Keratinocyte (primary cell): ENCODE measurements at places on chromosomes 7 and 10. TPM values are rescaled to one million over a fixed set of nuclear protein-coding genes. Genes with fewer than 3 reads are reported as not detected.

The SLC26A5 gene
- polyA plus RNA-seq, result not detected in 3 replicates

The CYP26C1 gene
- polyA plus RNA-seq, result not detected in 3 replicates

The SGMS1 gene
- 16.3 to 18.3 TPM (median 16.7 TPM) in 3 replicates for polyA plus RNA-seq

The TUBAL3 gene
- polyA plus RNA-seq, result 1.5 to 2.6 TPM (median 2.6 TPM) in 3 replicates

The CADPS2 gene
- 0.10 to 0.37 TPM (median 0.35 TPM) in 3 replicates for polyA plus RNA-seq

The INA gene
- 3.4 to 4.6 TPM (median 4.2 TPM) in 3 replicates for polyA plus RNA-seq

The KCNH2 gene
- polyA plus RNA-seq, result 0.03 TPM in 1 of 3 replicates, not detected in the others

The FAM25A gene
- polyA plus RNA-seq, result 11.7 to 27.6 TPM (median 25.2 TPM) in 3 replicates

The CALML5 gene
- polyA plus RNA-seq, result 5.7 to 11.4 TPM (median 7.3 TPM) in 3 replicates

The IQUB gene
- 0.04 to 0.09 TPM (median 0.05 TPM) in 3 replicates for polyA plus RNA-seq

The SERPINE1 gene
- 522 to 820 TPM (median 808 TPM) in 3 replicates for polyA plus RNA-seq

The VIM gene
- polyA plus RNA-seq, result 341 to 1,147 TPM (median 495 TPM) in 3 replicates

The NCF1 gene
- polyA plus RNA-seq, result 0.05 to 0.40 TPM (median 0.09 TPM) in 3 replicates

The TSPAN33 gene
- 0.71 to 1.1 TPM (median 0.93 TPM) in 3 replicates for polyA plus RNA-seq

The SEMA3C gene
- polyA plus RNA-seq, result 142 to 200 TPM (median 190 TPM) in 3 replicates

The INHBA gene
- 51.4 to 63.2 TPM (median 59.2 TPM) in 3 replicates for polyA plus RNA-seq

The BMPR1A gene
- polyA plus RNA-seq, result 14.3 to 22.2 TPM (median 21.4 TPM) in 3 replicates

The ELN gene
- not detected in 3 replicates for polyA plus RNA-seq

The VENTX gene
- polyA plus RNA-seq, result not detected in 3 replicates

The UNCX gene
- polyA plus RNA-seq, result not detected in 3 replicates

The DYNC1I1 gene
- 0.10 to 0.46 TPM (median 0.43 TPM) in 3 replicates for polyA plus RNA-seq

The AGAP6 gene
- 7.4 to 11.4 TPM (median 9.9 TPM) in 3 replicates for polyA plus RNA-seq

The ADGRA1 gene
- polyA plus RNA-seq, result not detected in 3 replicates

The ANKRD61 gene
- 0.10 to 0.22 TPM in 2 of 3 replicates, not detected in the other for polyA plus RNA-seq

The FFAR4 gene
- not detected in 3 replicates for polyA plus RNA-seq

The ZNF800 gene
- polyA plus RNA-seq, result 11.4 to 18.0 TPM (median 13.5 TPM) in 3 replicates

The PAPSS2 gene
- 1.1 to 1.7 TPM (median 1.1 TPM) in 3 replicates for polyA plus RNA-seq

The ANXA8L1 gene
- polyA plus RNA-seq, result 495 to 686 TPM (median 516 TPM) in 3 replicates

The KIFBP gene
- polyA plus RNA-seq, result 28.8 to 48.9 TPM (median 37.0 TPM) in 3 replicates

The ADAMTS14 gene
- polyA plus RNA-seq, result 0.09 to 0.75 TPM (median 0.12 TPM) in 3 replicates

The RAB19 gene
- 0.10 to 0.22 TPM in 2 of 3 replicates, not detected in the other for polyA plus RNA-seq

The MRC1 gene
- 0.01 TPM in 3 replicates for polyA plus RNA-seq

The SPDYE18 gene
- polyA plus RNA-seq, result 0.08 TPM in 1 of 3 replicates, not detected in the others

The CALHM1 gene
- polyA plus RNA-seq, result 0.02 TPM in 1 of 3 replicates, not detected in the others

The WEE2 gene
- not detected in 3 replicates for polyA plus RNA-seq

The FKBP9 gene
- 72.6 to 173 TPM (median 92.2 TPM) in 3 replicates for polyA plus RNA-seq

The H2AZ2 gene
- polyA plus RNA-seq, result 62.6 to 139 TPM (median 131 TPM) in 3 replicates

The SPDYE11 gene
- not detected in 3 replicates for polyA plus RNA-seq

The OPN4 gene
- not detected in 3 replicates for polyA plus RNA-seq

The TRPV5 gene
- polyA plus RNA-seq, result not detected in 3 replicates

The NUTM2E gene
- polyA plus RNA-seq, result 0.17 to 0.26 TPM (median 0.24 TPM) in 3 replicates

The LRRTM3 gene
- polyA plus RNA-seq, result not detected in 3 replicates

The MMRN2 gene
- 11.7 to 13.9 TPM (median 13.8 TPM) in 3 replicates for polyA plus RNA-seq

The EDRF1 gene
- polyA plus RNA-seq, result 12.4 to 20.4 TPM (median 13.8 TPM) in 3 replicates

The CFAP58 gene
- 0.82 to 2.3 TPM (median 1.4 TPM) in 3 replicates for polyA plus RNA-seq

The OR2A42 gene
- not detected in 3 replicates for polyA plus RNA-seq

The LIPJ gene
- polyA plus RNA-seq, result 0.03 to 0.08 TPM in 2 of 3 replicates, not detected in the other

The BTBD16 gene
- polyA plus RNA-seq, result 3.3 to 4.9 TPM (median 4.1 TPM) in 3 replicates

The COBL gene
- polyA plus RNA-seq, result 4.4 to 6.5 TPM (median 4.5 TPM) in 3 replicates

The NEUROD6 gene
- not detected in 3 replicates for polyA plus RNA-seq

The ACSM6 gene
- 0.04 TPM in 1 of 3 replicates, not detected in the others for polyA plus RNA-seq

The GUSB gene
- 9.4 to 19.9 TPM (median 13.3 TPM) in 3 replicates for polyA plus RNA-seq

The NRCAM gene
- 4.0 to 5.2 TPM (median 4.3 TPM) in 3 replicates for polyA plus RNA-seq

The NPY4R gene
- polyA plus RNA-seq, result 0.37 to 1.4 TPM (median 0.80 TPM) in 3 replicates

The TMEM176B gene
- polyA plus RNA-seq, result not detected in 3 replicates

The TSPAN15 gene
- 2.1 to 3.5 TPM (median 2.2 TPM) in 3 replicates for polyA plus RNA-seq

The LGI1 gene
- not detected in 3 replicates for polyA plus RNA-seq

The MDFIC gene
- 6.7 to 8.6 TPM (median 8.5 TPM) in 3 replicates for polyA plus RNA-seq
